WTC11 (cell line): ENCODE measurements at places on chromosomes 16 and 17. TPM values are rescaled to one million over a fixed set of nuclear protein-coding genes. Genes with fewer than 3 reads are reported as not detected.

NKD1 gene
- 6.0 to 9.3 TPM (median 9.1 TPM) in 3 replicates for total RNA-seq

GRCh38 chr16:82470620-82471152, 156.1 kb upstream of the CDH13 start:
- H3K4me3 ChIP-seq: no peak overlapping the region
- no peak for DNase-seq
- H3K36me3 ChIP-seq: no peaks in the 10 kb centered on the region
- no peaks in the 10 kb centered on the region for H3K27me3 ChIP-seq
- H3K27ac ChIP-seq: no peak overlapping the region

DNA sequence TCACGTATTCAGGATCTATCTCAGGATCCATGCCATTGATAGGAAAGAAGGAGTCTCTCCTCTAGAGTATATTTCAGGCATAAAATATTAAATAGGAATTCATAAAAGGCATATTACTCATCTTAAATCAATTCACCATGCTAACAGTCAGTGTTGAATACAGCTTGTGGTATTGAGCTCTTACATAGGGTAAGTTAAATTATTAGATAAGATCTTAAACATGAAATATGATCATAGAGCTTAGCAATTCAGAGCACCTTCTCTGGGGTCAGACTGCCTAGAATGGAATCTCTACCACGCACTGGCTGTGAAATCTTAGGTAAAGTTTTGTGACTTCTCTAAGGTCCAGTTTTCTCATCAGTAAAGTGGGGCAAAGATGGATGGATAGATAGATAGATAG, 20.7 kb downstream of the MARCHF10 start:
- H3K4me1 ChIP-seq: peaks cover 10% of the 10 kb centered on the region
- no peak for DNase-seq
- peaks cover 9% of the 10 kb centered on the region for H3K36me3 ChIP-seq
- H3K27ac ChIP-seq: no peak overlapping the region

GRCh38 chr17:63700528-63701455, 867 bp upstream of the LIMD2 start:
- H3K36me3 ChIP-seq: peaks cover 21% of the 10 kb centered on the region
- H3K27ac ChIP-seq: no peak overlapping the region
- peaks cover 46% of the 10 kb centered on the region for H3K4me1 ChIP-seq
- H3K27me3 ChIP-seq: peaks cover 6% of the 10 kb centered on the region; the same call in 1 of the 2 replicates
- H3K4me3 ChIP-seq: peak overlapping the region; percentile 70

DNASE1L2 gene
- total RNA-seq: 0.66 to 1.1 TPM (median 1.0 TPM) in 3 replicates

DNA sequence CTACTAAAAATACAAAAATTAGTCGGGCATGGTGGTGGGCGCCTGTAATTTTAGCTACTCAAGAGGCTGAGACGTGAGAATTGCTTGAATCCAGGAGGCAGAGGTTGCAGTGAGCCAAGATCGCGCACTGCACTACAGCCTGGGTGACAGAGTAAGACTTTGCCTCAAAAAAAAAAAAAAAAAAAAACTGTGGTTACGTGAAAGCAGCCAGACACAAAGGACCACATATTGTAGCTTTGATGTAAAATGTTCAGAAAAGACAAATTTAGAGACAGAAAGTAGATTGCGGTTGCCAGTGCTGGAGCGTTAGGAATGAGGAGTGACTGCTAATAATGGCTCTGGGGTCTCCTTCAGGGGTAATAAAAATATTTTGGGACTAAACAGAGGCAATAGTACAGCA, 4.0 kb upstream of the MEAK7 start:
- no peaks in the 10 kb centered on the region for H3K36me3 ChIP-seq
- H3K27ac ChIP-seq: no peak overlapping the region; the same call in 1 of the 2 replicates
- no peaks in the 10 kb centered on the region for H3K27me3 ChIP-seq
- DNase-seq: no peak

FOXJ1 gene
- total RNA-seq: 6.2 to 11.8 TPM (median 6.8 TPM) in 3 replicates

- H3K27ac ChIP-seq: no peak overlapping the region
- DNase-seq: no peak
- no peak overlapping the region for H3K4me3 ChIP-seq
- peaks cover 9% of the 10 kb centered on the region for H3K27me3 ChIP-seq
- peaks cover 13% of the 10 kb centered on the region for H3K4me1 ChIP-seq
Measured at GRCh38 chr17:58028578-58028977, 21.5 kb upstream of the SRSF1 start.
